ENCODE measurements at places on chromosomes 16 and 17.

GRCh38 chr17:72004611-72005331 lies 116.0 kb upstream of the SOX9 start:
- DNase-seq: no peak

- peak; percentile 33 for DNase-seq
Observed at GRCh38 chr17:66373944-66374817, 71.8 kb downstream of the PRKCA start.

GRCh38 chr16:64370112-64370511 lies 751.8 kb downstream of the CDH11 start:
- DNase-seq: no peak

GRCh38 chr17:54085020-54085419 lies 262.3 kb downstream of the KIF2B start:
- DNase-seq: no peak

DNA sequence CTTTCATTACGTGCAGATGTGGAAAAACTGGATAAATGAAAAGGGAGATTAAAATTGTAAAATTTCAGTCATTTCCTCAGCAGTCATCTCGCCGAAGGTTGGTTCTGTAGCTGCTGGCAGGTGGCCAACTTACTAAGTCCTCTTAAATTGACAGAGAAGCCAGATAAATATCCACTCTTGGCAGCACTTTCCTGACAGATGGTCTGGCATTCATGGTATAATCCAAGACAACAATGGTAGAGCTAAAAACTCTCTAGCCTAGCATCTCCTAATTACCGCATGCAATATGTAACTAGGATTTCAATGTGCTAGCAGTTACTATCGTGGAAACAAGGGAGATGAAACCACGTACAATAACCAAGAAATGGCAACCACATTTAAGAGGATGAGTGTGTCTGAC lies 306.3 kb downstream of the CNTNAP4 start:
- DNase-seq: peak; percentile 96

DNA sequence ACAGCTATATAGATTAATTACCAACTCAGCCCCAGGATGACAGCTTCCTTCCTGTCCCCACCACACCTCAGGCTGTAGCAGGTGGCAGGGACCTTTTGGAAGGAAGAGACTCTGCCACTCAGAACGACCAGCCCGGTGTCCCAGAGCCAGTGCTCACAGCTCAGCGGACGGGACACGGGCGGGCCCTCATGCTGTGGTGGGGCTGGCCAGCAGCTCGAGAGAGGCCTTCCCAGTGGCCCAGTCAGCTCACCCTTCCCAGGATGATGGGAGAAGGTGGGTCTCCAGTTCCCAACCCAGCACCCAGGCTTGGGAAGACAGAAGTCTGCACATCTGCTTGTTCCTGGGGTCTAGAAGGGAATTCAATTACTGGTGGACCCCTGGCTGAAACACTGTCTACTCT lies 10.5 kb downstream of the NUDT16L1 start:
- no peak for DNase-seq

GRCh38 chr17:79916506-79916905 lies 77.3 kb upstream of the CBX4 start:
- no peak for DNase-seq

- no peak for DNase-seq
Observed at GRCh38 chr16:17339764-17340541, 130.8 kb downstream of the XYLT1 start.

DNA sequence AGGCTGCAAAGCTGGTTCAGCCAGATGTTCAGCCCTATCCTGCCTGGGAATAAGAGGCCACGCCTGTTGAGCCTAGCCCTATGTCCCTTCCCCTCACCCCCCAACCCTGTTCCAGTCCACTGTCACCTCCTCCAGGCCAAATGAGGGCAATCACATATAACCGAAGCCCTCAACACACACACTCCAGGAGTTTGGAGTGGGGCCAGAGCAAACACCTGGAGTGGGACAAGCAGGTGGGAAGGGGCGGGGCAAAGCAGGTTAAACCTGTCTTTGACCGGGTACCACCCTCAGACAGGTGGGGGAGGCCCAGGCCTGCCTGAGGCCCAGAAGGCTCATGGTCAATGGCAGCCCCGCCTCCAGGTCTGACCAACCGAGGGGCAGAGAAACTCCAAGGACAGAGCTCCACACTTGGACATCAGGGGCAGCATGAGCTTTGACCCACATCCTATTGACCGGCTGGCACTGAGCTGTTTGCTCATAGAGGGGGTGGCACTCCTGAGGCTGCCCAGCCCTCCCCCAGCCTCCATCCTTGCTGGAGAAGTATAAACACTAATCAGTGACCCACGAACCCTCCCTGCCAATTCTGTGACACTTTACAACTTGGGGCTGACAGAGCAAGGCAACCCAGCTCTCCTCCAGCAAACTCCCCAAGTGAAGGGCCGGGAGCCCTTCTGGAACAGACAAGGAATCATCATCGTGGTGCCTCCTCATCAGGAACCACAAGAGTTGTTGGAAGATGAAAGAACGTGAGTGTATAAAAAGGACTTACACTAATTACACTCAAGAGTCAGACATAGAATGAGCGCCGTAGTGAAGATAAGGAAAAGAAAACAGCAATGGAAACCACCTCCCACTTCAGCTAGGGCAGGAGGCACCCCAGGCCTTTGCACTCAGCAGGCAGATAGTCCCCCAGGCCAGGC lies 1.5 kb downstream of the ESRP2 start:
- DNase-seq: peak; percentile 12

DNA sequence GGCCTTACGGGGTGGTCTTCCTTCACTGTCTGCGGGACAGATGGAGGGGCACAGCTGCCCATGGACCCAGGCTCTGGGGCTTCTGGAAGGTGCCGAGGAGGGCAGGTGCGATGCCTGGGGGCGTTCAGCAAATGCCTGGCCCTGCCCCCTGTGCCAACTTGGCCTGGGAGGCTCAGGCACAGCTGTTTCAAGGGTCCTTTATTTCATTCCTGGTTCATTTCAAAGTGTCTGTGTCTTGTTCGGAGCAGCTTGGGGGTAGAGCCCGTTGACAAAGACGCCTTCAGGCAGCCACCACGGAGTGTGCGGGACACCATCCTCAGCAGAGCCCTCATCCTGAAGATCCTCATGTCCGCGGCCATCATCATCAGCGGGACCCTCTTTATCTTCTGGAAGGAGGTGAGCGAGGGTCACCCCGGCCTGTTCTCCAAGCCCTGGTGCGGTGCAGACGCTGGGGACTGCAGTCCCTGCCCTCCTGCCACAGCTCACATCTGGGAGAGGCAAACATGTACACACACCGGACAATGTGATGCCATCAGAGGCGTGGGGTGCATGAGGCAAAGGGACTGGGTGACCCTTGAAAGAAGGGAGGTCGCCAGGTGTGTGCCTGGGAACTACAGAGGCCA lies 43.9 kb downstream of the MEAK7 start:
- no peak for DNase-seq

DNA sequence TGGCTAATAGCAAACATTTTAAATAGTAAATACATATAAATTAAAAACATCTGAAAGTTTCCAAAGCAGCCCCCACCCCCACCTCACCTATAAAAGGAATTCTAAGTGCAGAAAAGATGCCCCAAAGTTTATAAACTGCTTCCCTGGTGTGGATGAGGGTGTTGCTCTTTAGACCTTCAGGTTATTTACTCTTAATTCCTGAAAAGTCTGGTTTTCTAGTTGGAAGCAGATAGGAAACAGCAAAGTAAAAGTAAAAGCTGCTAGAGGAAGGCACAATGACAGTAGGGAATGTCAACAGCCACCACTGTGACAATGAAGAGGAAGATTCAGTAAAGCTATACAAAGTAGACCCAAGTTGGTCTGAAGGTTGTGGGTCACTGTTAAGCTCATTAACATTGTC lies 37.8 kb downstream of the SSH2 start:
- no peak for DNase-seq

- no peak for DNase-seq
Observed at GRCh38 chr17:335691-336090, 16.9 kb downstream of the RPH3AL start.

DNA sequence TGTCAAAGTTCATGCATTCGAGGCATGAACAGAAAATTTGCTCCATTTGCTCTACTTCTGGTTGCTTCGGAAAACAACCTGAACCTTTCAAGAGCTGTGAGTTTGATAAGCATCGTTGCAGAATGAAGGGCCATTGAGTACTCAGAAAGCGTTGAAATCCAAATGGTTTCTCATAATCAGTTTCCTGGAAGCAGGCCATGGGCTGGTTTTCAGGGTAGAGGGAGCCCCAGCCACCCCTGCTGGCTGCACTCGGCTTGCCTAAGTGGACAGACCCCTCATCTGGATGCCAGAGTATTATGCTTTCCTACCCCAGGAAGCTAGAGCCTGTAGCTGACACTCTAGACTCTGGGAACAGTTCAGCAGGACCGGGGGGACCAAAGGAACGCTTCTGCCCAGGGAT lies 24.4 kb downstream of the SCNN1G start:
- DNase-seq: no peak

DNA sequence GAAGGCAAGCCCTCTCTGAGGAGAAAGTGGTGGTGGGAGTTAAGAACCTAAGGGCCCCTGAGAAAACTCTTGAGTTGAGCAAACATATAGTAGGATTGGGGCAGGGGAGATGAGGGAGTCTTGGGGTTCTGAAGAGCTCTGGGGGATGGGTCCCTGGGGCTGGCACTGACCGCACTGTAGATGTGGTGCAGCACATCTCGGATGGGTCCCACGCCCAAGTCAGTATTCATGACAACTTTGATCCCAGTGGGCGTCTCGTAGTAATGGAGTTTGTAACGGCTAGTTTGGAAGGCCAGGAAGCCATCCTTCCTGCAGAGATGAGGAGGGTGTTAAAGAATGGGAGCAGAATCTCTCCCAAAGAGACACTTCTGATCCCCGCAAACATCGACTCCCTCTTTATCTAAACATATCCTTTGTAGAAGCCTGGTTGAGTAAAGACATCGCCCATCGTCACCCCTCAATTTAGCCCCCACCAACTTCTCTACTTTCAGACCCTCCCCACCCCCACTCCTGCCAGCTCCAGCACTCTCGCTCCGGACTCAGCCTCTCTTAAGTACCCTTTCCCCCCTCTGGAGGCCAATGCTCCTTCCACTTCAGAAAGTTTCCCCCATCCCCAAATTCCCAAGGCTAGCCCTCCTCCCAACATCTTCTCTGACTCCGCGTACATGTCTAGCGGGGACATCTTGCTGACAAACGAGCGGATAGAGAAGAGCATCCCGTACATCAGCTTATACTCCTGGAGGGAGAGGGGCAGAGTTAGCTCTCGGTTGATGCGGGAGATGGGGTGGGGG lies 710 bp downstream of the TRAPPC1 start:
- DNase-seq: no peak

- DNase-seq: no peak
Observed at GRCh38 chr16:89598199-89598598, 15.2 kb upstream of the DPEP1 start.

DNA sequence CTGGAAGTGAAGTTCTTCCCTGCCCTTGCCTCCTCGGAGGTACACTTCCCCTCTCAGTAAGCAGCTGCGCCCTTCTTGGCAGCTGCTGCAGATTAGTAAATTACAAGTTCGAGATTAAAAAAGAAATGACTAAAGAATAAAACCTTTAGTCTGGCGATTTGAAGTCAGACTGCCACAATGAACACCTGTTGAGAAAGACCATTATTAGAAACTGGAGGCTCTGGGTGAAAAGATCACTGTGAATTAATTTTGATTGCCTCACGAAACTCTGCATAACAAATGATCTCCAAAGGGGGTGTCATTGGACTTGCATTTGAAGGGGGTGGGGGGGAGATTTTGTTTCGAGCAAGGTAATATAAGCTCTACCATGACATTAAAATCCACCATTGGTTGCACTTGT lies 39.3 kb downstream of the SALL1 start:
- DNase-seq: no peak

DNA sequence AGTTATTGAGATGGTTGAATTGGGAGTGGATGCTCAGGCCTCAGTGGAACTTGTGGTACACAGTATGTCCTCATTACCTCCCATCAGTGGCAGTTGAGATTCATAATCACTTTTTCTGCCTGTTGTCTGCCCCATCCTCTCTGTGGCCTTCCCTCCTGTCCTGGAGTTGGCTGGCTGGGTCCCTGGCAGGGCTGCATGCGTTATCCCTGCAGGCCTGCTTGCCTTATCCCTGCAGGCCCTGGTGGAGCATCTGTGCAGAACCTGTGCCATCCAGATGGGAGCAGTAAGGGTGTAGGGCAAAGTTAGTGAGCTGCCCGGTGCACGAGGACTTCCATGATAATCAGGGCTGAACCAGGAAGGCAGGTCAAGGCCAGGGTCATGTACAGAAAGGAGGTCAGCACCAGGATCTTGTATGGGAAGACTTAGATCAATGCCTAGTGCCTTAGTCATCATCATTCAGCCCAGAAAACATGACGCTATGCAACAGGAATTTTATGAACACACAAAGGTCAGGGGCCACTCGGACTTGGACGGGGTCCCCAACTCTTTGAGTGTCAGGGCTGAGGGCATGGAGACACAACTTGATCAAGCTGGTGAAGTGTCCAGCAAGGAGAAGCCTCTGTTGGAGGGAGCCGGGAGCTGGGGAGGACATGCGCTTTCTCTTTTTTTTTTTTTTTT lies 47.2 kb downstream of the ABCC1 start:
- DNase-seq: no peak

- no peak for DNase-seq
Observed at GRCh38 chr16:82220541-82220940, 50.5 kb upstream of the MPHOSPH6 start.

- DNase-seq: no peak
Observed at GRCh38 chr16:18003033-18003432, 333.5 kb downstream of the NPIPA8 start.

DNA sequence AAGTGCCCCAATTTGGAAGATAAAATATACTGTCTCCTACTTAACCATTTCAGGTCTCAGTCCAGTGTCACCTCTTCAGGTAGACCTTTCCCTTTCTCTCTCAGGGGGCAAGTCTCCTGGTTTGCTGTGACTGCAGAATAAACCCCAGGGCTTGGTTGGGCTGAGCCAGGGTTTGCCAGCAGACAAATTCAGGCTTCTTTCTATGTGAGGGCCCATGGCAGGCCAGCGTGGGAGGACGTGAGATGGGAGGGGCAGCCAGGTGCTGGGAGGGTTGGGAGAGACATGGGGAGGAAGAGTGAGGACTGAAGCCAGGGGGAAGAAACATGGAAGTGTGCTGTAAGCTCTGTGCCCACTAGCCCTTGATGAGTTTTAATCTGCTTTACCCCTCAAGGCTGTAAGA lies 163.2 kb downstream of the SPECC1 start:
- DNase-seq: no peak

DNA sequence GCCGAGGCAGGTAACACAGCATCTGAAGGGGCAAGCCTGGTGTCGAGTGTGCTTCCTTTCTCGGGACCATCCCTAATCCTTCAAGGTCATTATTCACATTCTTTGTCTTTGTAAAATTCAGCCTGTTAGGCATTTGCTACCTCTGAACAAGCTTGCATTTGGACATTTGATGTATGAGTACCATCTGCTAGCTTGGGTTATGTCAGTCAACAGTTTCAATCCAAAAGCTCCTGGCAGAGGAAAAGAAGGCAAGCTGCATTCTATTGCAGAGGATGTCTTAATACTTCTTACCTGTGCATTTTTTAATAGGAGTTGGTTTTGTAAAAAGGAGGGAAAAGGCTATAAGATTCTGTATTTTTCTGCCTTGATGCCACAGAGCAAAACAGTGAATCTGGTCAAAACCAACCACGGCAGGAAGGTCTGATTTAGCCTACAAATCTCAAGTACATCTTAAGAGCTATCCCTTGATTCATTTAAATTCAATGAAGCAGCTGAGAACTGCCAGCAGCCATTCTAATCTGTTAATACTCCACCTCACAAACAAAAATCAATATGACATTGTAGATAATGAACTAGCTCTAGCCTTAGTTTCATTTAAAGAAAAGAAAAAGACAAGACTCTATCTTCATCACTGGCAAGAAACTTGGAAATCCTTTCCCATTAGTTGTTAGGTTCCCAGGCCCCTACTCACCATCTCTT lies 39.0 kb downstream of the TEX2 start:
- DNase-seq: no peak

- DNase-seq: no peak
Observed at GRCh38 chr17:65359016-65359415, 202.4 kb downstream of the AXIN2 start.

All from NCI-H2171 (cell line).